ENCODE measurements at places on chromosomes 11 and 22.
A peak's percentile ranks its signal among the peaks of the same experiment; 100 is the strongest.

DNA sequence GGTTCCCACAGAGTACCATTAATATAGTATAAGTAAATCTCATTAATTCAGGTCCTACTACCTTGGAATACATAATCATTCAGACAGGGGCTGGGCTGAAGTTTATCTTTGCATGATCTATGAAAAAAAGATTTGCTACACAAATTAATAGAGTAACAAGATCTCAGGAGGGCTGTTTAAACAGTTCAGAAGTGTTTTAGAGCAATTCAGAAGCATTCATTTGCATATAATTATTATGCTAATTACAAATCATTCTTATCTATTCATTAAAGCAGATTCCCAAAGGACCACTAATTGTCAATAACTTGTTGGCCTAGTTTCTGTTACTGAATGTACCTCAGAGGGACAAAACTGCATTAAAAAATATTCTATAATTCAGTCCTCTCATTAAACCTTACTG is 40.5 kb downstream of the PITPNB start:
- no peak for DNase-seq

- no peak for DNase-seq
Measured at GRCh38 chr11:12189543-12190235, 79.3 kb downstream of the MICAL2 start.

DNA sequence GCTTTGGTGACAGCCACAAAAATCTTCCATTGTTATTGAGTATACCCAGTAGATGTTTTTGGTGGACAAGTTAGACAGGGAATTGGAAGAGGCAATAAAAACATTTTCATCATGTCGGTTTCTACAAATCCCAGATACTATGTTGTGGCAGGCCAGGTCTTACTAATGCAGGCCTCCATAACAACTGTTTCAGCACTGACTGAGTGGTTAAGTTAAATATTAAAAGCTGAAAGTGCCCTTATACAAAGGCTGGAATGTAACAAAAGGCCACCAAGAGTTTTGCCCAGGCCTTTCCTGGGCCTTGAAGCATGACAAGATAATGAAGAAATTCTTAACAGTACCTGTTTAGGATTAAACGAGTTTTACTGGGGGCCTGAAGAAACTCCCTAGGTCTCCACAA is 29.3 kb downstream of the DMC1 start:
- DNase-seq: no peak

- no peak for DNase-seq
Measured at GRCh38 chr11:36438126-36438525, 71.9 kb downstream of the TRAF6 start.

- no peak for DNase-seq
Measured at GRCh38 chr11:122853971-122854446, 15.7 kb downstream of the CRTAM start.

DNA sequence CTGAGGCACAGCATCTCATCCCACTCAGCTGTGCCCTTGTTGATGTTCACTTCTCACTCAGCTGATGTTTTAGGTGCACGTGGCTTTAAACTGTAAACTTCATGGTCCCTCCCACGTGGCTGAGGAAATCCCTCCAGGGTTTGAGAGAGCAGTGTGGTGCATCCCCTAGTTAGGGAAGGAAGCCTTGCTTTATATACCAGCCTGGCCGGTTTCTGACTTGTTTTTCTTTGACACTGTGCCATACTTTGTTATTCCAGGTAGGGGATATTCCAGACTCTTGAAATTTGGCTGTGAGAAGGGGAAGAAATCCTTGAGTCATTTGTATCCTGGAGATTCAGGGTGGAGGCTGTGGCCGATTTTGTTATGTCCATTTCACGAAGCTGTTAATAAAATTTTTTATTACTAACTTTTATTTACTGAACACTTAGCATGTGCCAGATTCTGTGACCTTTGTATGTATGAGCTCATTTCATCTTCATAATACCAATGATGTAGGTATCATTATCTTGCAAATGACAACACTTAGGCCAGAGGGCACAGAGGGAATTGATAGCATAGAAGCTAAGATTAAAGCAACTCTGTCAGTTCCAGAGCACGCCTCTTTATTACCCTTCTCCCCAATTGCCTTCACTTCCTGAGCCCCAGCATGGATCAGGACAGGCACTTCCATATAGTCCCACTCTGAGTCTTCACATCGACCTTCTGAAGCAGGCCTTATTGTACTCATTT is 116.6 kb downstream of the NAV2 start:
- DNase-seq: no peak

GRCh38 chr11:90426442-90426841 is 203.6 kb upstream of the CHORDC1 start:
- no peak for DNase-seq

DNA sequence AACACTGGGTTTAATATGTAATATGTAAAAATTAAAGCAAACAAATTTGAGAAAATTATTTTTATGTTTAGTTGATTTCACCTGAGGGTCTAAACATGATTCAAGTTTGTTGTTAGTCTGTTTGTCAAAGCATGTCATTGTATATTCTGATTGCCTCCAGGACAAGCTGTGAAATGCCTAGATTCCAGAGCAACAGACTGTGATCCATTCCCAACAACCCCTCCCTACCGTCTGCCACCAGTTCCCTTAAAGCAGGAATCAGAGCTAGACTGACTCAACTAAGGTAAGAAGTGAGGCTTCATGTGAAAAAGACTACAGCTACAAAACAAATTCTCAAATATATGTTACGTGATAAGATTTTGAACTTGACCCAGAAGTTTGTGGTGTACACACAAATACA is 304.2 kb downstream of the RAB38 start:
- DNase-seq: no peak

DNA sequence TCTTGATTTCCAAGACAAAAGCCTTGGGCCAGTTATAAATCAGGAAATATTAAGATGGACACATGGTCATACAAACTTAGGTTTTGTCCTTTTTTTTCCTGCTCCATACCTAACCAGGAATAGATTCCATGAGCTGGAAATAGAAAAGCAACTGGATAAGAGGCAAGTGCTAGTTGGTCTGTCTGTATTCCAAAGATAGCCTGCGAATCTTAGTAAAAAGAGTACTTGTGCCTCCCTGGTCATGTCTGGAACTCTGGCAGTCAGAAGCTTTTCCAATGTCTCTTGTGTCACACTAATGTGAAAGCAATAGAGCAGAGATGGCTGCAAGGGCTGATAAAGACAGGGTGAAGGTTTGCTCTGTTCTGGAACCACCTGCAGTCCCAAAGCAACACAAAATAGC is 590.2 kb upstream of the ANO5 start:
- no peak for DNase-seq

- no peak for DNase-seq
Measured at GRCh38 chr22:30565341-30565740, 9.1 kb downstream of the GAL3ST1 start.

- DNase-seq: no peak
Measured at GRCh38 chr11:71500601-71501021, 26.5 kb upstream of the KRTAP5-7 start.

GRCh38 chr11:4025967-4026324 is 68.7 kb upstream of the RRM1 start:
- DNase-seq: no peak

DNA sequence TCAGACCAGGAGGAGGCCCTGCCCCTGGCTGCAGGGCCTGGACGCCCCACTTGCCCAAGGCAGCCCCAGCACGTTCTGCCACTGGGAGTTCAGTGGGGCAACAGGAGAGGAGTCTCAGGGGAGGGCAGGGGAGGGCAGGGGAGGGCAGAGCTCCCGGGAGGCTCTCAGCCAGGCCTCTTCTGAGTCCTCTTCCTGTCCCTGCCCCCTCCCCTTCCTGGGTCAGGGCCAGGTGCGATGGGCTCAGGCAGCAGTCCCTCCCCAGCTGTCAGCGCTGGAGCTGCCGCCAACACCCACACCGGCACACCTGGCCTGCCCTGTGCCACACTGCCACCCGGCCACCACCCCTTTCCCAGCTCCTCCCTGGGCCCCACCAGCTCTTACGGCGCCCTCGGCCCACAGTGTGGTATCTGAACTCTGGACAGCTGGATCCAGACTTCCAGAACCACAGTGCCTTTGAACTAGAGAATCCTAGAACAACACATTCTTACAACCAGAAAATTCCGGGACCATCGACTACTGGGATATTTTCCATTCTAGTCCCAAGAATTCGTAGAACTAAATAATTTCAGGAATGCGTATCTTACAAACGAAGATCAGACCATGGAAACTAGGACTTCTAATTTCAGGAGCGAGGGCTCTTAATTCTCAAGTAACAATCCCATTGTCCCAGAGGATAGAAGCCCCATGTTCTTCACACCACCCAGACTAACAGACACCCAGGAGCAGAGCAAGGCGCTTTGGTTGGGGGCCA is 21.8 kb downstream of the RPL3 start:
- no peak for DNase-seq

DNA sequence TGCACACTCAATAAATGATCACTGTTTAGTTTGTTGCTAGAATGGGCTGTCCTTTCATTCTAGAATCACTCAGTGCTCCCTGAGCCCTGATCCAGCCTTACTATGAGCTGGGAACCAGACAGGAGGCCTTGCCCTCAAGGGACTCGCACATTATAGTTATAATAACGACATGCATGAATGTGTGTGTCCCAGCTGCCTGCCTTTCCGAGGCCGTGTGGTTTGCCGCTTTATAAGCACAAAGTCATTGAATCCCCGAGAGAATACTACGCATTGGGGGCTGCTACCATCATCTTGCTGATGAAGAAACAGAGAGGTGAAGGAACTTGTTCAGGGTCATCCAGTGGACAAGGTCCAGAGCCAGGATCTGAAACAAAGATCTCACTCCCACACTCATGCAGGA is 75.7 kb downstream of the NFAM1 start:
- no peak for DNase-seq

DNA sequence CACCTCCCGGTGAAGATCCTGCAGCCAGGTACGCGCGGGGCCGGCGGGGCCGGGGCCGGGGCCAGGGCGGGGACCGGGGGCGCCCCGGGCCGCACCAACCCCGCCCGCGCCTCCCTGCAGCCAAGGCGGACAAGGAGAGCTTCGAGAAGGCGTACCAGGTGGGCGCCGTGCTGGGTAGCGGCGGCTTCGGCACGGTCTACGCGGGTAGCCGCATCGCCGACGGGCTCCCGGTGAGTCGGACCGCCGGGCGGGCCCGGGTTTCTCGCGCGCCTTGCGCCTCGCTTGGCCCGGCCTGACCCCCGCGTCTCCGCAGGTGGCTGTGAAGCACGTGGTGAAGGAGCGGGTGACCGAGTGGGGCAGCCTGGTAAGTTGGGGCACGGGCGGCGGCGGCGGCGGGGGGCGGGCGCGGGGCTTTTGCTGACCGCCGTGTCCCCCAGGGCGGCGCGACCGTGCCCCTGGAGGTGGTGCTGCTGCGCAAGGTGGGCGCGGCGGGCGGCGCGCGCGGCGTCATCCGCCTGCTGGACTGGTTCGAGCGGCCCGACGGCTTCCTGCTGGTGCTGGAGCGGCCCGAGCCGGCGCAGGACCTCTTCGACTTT is 531 bp downstream of the PIM3 start:
- DNase-seq: no peak

DNA sequence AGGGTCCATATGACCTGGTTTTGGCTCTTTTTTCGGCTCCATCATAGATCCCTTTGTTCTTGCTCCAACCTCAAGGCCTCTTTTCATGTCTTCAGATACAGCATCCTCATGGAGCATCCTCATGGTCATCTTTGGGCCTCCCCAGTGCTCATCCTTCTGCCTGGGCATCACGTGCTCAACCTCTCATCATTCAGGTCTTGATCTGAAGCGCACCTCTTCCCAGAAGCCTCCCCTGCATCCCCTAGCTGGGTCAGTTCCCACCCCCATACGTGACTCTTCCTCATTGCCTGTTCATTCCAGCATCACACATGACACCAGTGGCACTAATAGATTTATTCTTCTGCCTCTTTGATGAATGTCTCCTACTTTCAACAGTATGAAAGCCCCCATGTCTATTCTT is 192.2 kb downstream of the MIAT start:
- no peak for DNase-seq

- no peak for DNase-seq
Measured at GRCh38 chr22:30481711-30482110, 9.9 kb upstream of the SEC14L3 start.

- DNase-seq: peak; percentile 58
Measured at GRCh38 chr11:44309478-44310205, at the start of gene ALX4. Gene ALX4 (minus strand): TSS chr11:44310139. CDS start chr11:44310062, 77 bp downstream.

GRCh38 chr11:27237643-27238042 is 125.4 kb downstream of the CCDC34 start:
- DNase-seq: no peak

GRCh38 chr11:93432247-93432646 is 101.7 kb downstream of the DEUP1 start:
- DNase-seq: no peak

DNA sequence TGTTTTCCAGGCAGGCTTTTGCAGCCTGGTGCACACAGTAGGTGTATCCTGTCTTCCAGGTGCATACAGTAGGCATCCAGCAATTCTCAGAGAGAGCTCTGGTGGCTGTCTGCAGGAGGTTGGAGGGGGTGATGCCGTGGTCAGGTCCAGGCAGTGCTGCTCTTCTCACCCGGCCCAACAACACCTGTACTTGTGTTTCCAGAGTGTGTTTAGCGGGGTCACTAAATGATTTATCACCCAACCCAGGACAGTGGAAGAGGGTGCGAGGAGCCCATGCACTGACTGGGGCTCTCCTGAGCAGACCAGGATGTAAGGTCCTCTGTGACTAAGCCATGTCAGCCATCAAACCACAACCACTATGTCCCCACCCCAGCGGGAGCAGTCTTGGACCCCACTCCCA is 18.6 kb upstream of the FGF3 start:
- DNase-seq: peak; percentile 32

DNA sequence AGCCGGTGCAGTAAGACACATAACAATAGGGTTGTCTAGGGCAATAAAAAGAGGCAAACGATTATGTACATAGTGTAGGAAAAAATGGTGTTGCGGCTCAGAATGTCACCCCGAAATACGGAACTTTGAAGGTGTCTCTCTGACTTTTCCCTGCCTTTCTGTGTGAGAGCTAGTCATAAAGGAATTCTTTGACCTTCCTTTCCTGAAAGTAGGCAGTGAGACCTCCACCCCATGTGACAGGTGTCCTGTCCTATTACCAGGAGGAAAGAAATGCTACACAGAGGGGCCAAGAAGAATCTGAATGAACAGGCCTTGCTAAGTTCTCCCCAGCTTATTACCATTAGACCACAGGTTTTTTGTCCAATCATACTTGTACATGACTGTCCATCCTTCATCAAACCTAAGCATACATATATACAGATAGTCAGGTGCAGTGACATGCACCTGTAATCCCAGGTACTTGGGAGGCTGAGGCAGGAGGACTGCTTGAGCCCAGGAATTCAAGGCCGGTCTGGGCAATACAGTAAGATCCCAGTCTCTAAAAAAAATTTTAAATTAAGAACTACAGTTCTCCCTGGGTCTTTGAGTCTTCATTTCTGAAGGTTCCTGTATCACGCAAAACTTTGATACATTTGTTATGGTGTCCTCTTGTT is 16.1 kb upstream of the TOP3B start:
- DNase-seq: no peak

- no peak for DNase-seq
Measured at GRCh38 chr22:29243874-29244446, 23.8 kb downstream of the RHBDD3 start.

- DNase-seq: no peak
Measured at GRCh38 chr22:31748490-31748889, 1.4 kb downstream of the PRR14L start.

- peak; percentile 99 for DNase-seq
Measured at GRCh38 chr22:20116951-20117632, at the start of gene TRMT2A. Gene TRMT2A (minus strand): TSS chr22:20117226. CDS start chr22:20116906, 320 bp downstream.
